ENCODE measurements at places on chromosomes 16 and 17. TPM values are rescaled to one million over a fixed set of nuclear protein-coding genes. Genes with fewer than 3 reads are reported as not detected.

The PLA2G10 gene
- not detected for total RNA-seq

The KRT32 gene
- total RNA-seq: not detected

The LGALS9B gene
- total RNA-seq: 0.44 TPM

The PRR35 gene
- total RNA-seq: not detected

The IL34 gene
- total RNA-seq: not detected

The TP53TG3C gene
- total RNA-seq: not detected

The TUBD1 gene
- 13.8 TPM for total RNA-seq

The FDXR gene
- total RNA-seq: 43.4 TPM

All from activated CD4-positive, alpha-beta T cell treated with anti-CD3 and anti-CD28 coated beads, Interleukin-2, amount 10 ng/mL, durations not matched to agents 7 days and 5 days (primary cell).